ENCODE measurements at places on chromosomes 5 and 9.

DNA sequence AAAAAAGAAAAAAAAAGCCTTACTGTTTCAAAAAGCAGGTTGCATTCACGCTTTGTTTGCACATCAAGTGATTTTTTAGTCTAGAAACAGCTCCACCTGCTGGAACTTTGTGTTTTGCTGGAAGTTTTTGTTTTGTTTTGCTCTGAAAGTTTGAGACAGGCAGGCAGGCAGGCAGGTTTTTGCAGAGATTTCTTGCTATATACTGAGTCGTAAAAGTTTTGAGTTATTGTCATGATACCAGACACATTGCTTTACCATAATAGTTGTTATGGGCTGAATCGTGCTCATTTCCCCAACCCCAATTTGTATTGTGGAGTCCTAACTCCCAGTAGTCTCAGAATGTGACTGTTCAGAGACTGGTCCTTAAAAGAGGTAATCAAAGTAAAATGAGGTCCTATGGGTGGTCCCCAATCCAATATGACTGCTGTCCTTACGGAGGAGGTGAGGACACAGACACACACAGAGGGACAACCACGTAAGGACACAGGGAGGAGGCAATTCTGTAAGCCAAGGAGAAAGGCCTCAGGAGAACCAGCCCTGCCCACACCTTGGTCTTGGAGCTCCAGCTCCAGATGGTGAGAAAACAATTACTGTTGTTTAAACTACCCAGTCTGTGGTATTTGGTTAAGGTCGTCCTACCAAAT is 20.9 kb downstream of the OR2Y1 start:
- peak; percentile 36 for DNase-seq

DNA sequence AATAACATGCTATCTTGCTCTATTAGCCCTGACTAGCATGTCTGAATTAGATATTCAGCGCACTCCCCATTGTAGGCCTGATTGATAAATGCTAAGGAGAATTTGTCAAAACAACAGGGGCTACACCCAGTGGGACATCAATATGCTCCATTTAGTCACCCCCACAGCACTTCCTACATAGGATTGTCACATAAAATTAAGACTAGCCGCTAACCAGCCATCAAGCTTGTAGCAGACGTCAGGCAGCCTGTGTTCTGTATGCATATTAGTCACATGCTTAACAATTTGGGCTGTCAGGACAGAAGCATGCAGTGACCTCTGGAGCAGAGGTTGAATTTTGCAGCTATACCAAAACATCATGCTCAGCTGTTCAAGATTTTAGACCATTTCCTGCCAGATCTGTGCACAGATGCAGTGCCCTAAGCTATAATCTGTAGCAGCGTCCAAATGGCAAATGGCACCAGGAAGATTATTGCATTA is 197.4 kb upstream of the ISL1 start:
- no peak for DNase-seq

DNA sequence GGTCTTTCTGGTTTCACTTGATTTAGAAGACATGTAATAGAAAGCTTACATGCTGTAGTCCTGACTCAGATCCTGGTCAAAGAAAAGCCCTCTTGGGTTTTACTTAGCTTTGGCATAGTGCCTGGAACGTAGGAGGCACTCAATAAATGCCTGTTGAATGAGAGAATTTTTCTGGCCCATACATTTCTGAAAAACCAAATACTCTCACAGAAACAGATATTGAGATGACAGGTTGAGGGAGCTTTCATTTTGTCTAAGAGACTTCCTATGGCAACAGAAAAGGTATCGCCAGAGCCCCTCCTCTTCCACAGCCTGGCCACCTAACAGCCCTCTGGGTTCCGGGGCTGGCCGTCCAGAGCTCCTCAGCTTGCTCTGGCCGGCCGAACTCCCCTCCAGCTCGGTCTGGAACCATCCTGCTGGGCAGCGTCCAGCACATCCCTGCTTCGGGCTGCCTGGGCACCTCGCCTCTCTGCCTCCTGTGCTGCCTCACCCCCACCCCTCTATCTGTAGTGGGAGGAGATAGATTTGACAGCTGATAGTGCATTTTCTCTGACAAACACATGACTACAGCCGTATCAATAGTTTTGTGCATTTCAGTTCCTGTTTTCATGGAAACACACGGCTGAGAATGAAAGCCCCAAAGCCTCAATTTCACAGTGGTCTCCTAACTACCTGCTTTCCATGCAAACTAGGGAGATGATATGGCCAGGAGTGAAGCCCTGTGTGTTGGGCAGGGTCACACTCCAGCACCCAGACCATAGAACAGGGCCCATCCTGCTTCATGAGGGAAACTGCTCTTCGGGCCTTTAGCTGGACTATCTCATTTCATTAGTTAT is 1.1 kb downstream of the IL4 start:
- peak; percentile 88 for DNase-seq

- no peak for DNase-seq
These were observed 2.8 kb upstream of the TIFAB start for GRCh38 chr5:135454946-135455345.

DNA sequence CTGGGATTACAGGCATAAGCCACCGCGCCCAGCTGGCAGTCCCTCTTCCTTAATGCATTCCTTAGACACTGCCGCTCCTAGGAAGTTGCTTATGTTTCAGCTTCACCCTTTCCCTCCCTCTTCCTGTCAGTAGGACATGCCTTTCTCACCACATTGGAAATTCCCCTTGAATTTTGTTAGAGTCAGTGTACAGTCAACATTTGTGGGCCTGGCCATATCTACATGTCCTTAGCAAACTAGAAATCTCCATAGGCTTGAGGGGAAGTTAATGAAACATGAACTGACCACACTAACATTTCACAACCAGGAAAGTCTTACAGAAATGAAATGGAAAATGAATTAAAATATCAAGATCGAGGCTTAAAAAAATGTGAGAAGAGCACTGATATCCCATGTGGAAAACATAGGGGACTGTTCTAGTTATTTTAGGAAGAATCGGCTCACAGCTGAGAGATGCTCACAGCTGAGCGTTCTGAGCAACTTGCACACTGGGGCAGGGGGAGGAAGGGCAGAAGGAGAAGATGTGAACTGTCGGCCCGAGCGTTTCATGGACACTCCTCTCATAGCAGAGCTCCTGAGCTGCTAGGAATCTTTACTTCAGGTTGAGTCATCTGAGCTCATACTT is 21.1 kb upstream of the LVRN start:
- DNase-seq = peak; percentile 65

- DNase-seq = no peak
These were observed 20.3 kb downstream of the MFAP3 start for GRCh38 chr5:154059039-154059430.

GRCh38 chr5:9279774-9280173 is 266.1 kb downstream of the SEMA5A start:
- no peak for DNase-seq
